ENCODE measurements at places on chromosomes 13 and 19.
A peak's percentile ranks its signal among the peaks of the same experiment; 100 is the strongest.

DNA sequence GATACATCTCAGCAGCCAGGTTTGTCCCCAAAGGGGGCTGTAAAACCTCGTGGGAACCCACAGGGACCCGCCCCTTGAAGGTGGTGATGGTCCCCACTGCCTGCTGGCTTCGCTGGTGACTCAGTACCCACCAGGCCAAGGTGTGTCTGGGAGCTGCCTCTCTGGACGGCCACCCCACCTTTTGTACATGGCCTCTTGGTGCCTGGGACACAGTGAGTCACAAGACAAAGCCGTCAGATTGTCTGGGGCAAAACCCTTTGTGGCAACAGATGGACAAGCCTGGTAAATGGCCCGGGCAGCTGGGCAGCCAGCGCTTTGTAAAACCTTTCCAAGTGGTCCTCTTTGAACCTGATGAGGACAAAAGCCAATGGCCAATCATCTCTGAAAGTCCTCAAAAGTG lies 27.9 kb upstream of the KLF2 start:
- DNase-seq, result no peak

DNA sequence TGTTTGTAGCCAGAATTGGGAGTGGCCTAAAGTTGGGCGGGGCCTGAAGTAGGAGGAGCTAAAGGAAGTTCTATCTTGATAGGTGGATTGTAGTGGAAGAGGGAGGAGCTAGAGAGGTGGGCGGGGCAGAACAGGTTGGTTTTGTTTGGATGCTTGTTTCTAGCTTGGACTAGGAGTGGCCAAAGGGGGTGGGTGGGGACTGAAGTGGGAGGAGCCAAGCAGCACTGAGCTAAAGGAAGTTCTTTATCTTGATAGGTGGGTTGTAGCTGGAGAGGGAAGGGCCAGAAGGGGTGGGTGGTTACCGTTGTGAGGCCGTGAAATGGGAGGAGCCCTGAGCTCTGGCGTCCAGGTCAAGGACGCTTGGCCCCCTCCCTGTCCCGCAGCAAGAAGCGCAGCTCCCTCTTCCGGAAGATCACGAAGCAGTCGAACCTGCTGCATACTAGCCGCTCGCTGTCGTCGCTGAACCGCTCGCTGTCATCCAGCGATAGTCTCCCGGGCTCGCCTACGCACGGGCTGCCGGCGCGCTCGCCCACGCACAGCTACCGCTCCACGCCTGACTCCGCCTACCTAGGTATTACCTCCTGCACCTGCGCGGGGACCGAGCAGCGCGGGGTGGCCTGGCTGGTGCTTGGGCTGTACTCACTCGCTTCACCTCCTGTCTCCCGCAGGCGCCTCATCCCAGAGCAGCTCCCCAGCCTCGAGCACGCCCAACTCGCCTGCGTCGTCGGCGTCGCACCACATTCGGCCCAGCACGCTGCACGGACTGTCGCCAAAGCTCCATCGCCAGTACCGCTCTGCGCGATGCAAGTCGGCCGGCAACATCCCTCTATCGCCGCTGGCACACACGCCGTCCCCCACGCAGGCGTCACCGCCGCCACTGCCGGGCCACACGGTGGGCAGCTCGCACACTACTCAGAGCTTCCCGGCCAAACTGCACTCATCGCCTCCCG lies 8.0 kb downstream of the DNASE2 start:
- peak; percentile 81 for DNase-seq

- no peak for DNase-seq
These were observed 4.7 kb upstream of the SIGLEC14 start for GRCh38 chr19:51651216-51651846.

- no peak for DNase-seq
These were observed 14.7 kb downstream of the MAG start for GRCh38 chr19:35306473-35307246.

All from BE2C (cell line).